ENCODE measurements at places on chromosomes 16 and 17.

DNA sequence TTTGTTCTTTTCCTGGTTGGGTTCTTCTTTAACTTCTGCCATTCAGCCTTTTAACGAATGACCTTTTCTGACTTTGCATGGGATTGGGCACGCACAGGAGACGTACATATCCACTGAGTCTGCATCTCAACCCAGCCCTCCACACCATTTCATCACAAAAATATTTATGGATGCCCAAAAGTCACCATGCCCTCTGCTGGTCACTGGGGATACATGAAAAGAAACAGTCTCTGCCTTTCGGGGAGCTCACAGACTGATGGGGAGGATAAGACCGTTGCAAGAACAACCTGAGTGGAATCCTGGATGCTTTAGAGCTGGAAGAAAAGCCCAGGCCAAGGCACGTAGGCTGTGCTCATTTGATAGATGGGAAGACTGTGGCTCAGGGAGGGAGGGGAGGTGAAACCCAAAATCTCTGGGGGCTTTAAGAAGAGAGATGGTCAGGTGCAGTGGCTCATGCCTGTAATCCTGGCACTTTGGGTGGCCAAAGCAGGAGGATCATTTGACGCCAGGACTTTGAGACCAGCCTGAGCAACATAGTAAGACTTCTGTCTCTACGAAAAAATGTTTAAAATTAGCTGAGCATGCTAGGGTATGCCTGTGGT lies 7.9 kb upstream of the MT2A start:
- DNase-seq, result peak; percentile 42

- DNase-seq, result no peak
Observed at GRCh38 chr17:1005361-1005946, 8.5 kb downstream of the TIMM22 start.

- no peak for DNase-seq
Observed at GRCh38 chr16:66399930-66400329, 27.2 kb upstream of the BEAN1 start.

DNA sequence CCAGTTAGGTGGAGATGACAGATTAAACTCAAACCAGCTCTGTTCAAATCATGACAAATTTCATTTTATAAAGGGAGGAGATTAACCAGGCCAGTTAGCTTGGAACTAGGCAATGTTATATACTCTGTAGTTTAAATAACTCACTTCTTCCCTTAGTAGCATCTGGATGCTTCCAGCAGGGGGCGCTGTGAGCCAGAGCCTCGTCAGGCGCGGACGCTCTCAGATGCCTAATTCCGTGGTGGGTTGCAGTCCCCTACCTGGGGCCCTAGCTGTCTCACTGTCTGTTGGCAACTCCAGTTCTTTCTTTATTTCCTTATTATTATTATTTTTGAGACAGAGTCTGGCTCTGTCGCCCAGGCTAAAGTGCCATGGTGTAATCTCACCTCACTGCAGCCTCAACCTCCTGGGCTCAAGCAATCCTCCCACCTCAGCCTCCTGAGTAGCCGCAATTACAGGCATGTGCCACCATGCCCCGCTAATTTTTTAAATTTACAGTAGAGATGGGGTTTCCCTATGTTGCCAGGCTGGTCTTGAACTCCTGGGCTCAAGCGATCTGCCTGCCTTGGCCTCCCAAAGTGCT lies 17.3 kb upstream of the WFDC1 start:
- peak; percentile 73 for DNase-seq

All from activated CD4-positive, alpha-beta memory T cell treated with anti-CD3 and anti-CD28 coated beads, Interleukin-2, amount 10 ng/mL, durations not matched to agents 7 days and 5 days (primary cell).